ENCODE measurements at places on chromosomes 6 and 20.
A peak's percentile ranks its signal among the peaks of the same experiment; 100 is the strongest.

GRCh38 chr6:166361077-166361429 is 18.7 kb upstream of the SFT2D1 start:
- no peak for DNase-seq

DNA sequence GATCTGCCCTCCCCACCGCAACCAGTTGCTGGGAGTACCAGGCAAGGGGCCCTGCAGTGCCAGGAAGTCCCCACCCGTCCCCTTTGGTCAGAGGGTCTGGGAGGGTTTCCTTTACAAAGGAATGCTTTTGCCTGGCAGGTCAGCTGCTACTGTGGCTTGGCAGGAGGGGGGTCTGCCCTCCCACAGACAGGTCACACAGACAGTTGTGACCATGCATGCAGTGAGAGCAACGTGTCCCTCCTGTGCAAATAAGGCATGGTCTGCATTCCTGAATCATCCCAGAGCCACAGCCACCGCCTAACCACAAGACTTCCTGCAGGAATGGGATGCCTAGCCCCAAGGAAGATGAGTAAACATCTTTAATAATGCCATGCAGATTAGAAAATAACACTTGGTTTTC is 439 bp upstream of the F13A1 start:
- DNase-seq: no peak

DNA sequence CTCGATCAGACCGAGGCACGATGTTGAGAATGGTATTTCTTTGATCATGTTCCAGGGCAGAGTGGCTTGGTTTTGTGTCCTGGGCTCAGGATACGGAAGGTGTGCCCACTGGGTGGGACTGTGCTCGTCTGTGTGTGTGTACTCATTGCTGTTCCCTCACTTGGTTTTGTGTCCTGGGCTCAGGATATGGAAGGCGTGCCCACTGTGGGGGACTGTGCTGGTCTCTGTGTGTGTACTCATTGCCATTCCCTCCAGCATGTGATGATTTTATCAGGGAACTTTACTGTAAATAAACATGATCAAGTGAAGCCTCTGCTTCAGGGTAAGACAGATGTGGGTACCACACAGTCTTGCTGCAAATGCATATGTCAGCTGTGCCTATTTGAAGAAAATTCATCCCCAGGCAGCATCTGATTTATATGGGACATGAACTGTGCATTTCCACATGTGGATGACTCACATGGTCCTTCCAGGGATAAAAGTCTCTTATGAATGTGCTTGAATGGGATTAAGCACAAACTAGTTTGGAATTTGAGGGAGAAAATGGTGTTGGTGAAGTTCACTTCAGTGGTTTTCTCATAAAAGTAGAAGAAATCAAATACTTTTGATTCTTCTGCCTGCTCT is 274.3 kb downstream of the QKI start:
- DNase-seq: no peak

DNA sequence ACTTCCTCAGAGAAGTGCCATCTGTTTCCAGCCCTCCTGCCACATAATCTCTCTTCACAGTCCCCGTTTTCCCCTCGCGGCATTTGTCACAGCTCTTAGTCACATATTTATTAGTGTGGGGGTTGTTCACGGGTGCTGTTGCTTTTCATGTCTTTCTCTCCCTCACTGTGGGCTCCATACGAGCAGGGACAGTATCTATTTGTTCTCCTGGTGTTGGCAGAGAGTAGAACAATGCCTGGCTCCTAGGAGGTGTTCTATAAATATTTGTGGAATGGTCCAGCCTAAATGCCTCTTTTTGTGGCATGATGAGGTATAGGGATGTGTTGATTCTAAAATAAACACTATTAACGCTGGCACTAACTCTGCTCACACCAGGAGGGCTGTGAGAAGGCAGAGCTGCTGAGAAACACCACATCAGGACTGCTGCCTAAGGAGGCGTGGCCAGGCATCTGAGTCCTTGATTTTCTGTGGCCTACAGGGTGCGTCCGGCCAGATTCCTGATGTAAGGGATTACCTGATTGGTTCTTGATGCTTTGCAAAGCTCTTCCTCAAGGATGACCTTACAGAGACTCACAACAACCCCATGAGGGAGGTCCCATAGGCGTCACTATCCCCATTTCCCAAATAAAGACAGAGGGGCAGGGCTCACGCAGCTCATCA is 219.8 kb upstream of the ARID1B start:
- peak; percentile 94 for DNase-seq
